ENCODE measurements at places on chromosomes 2 and 18.

DNA sequence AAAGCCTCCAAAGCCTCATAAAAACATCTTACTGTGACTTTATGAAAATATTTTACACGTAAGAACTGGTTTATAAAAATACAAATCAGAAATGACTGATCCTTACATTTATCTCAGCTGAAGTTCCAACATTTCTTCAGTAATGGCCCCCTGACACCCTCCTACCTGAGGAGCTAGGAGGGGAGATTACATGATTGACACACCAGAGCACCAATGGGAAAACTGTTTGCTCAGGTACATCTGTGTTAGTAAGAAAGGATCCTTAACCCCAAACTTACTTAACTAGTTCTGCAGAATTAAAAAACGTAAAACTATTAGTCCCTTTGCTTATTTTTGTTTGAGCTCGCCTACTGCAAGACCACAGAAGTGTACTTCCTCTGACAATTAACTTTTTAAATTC lies 27.0 kb downstream of the ENOSF1 start:
- no peak for DNase-seq

DNA sequence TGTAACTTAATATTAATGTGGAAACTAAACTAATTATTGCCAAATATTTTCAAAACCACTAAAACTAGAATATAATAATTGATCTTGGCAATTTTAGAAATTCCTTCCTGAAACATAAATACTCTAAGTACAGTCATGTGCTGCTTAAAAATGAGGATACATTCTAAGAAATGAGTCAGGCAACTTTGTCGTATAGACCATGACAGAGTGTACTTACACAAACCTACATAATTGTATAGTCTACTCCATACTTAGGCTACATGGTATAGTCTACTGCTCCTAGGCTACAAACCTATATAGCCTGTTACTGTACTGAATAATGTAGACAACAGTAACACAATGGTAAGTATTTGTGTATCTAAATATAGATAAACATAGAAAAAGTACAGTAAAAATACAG lies 27.6 kb downstream of the FEZ2 start:
- DNase-seq: no peak

GRCh38 chr2:73938718-73939352 lies 12.2 kb downstream of the DGUOK start:
- peak; percentile 48 for DNase-seq

DNA sequence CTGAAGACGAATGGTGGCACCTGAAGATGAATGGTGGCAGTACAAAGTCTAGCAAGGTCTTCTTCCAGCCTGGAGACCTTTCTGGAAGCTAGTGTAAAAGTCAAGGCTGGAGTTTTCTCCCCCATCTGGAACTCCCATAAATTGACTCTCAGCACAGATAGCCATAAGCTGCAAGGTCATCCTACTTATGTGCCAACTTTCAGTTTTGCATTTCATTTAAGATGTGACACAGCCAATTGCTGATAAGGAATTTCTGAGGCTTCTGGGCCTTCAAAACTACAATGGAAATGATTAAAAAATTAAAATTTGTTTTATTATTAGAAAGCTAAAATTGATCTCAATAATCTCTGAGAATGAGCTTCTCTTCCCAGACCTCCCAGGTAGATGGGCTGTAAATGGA lies 10.2 kb downstream of the XDH start:
- DNase-seq: no peak

- peak; percentile 53 for DNase-seq
Measured at GRCh38 chr18:41134426-41134825, 820.6 kb upstream of the PIK3C3 start.

GRCh38 chr2:60551240-60552077 lies 2.0 kb downstream of the BCL11A start:
- DNase-seq: no peak

GRCh38 chr2:102126169-102126568 lies 16.4 kb upstream of the IL1R1 start:
- DNase-seq: no peak

GRCh38 chr2:114170070-114170469 lies 272.4 kb upstream of the DPP10 start:
- no peak for DNase-seq

DNA sequence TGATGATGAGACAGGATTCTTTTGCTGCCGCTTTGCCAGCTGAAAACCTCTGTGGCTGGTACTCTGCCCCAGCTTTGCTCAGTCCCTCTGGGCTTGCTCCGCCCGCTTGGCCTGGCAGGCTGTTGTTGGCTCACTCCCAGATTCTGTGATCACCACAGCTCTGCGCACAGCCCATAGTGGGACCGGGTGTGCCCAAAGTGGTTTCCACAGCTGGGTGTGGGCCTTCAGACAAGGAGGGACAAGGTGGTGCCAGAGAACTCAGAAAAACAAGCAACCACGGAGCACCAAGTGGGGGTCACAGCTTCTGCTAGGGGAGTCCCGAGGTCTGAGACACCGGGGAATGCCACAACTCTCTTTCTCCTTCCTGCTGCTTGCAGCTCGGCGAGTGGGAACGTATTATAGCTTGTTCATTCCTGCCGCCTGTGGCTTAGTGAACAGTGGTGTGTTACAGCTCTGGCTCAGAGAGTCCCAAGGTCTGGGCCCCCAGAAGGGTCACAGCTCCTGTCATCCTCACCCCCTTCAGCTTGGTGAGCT lies 9.2 kb upstream of the KYNU start:
- peak; percentile 76 for DNase-seq

- peak; percentile 40 for DNase-seq
Measured at GRCh38 chr2:212892193-212892592, 259.2 kb downstream of the IKZF2 start.

DNA sequence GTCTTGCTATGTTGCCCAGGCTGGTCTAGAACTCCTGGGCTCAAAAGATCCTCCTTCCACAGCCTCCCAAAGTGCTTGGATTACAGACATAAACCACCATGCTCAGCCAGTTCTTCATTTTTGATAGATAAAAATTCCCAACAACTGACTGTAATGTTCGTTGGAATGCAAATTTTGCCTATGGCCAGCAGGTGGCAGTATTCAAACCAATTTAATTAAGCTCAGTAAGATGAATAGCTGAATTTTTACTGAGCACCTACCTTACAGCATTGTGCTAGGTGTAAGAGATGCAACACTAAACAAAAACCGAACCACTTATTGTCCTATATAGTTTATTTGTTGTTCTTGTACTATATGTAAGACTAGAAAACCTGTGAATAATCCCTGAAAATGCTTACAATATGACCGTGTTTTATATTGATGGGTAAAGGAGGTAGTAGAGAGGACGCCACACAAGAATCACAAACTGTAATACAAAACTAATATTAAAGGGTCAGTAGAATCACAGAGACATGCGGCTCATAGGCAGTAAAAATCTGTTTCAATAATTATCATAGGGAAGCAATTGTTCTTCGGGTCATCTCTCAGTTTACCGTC lies 8.2 kb upstream of the TMEM182 start:
- peak; percentile 46 for DNase-seq

GRCh38 chr2:72988726-72989273 lies 71.5 kb downstream of the EMX1 start:
- no peak for DNase-seq

DNA sequence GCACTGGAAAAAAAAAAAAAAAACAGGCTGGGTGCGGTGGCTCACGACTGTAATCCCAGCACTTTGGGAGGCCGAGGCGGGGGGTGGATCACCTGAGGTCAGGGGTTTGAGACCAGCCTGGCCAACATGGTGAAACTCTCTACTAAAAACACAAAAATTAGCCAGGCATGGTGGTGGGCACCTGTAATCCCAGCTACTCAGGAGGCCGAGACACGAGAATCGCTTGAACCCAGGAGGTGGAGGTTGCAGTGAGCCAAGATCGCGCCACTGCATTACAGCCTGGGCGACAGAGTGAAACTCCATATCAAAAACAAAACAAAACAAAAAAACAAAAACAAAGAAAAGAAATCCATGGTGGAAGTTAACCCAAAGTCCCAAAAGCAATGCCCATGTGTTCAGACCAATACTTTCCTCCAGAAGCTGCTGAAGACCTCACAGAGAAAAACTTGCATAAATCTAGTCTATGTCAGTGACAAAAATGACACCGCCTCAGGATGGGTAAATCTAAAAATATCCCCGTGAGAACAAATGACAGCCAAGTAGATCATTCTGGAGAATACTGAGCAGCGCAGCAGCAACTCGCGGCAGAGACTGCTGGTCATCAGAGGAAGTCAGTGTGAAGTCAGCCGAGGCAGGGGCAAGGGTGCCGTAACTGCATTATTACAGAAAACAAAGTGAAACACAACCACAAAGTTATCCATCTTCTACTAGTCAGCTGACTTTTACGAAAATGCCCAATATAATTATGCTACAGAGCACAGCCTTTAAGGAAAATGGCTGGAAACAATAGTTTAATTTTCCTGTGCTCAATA lies 41.0 kb downstream of the LPIN2 start:
- no peak for DNase-seq

DNA sequence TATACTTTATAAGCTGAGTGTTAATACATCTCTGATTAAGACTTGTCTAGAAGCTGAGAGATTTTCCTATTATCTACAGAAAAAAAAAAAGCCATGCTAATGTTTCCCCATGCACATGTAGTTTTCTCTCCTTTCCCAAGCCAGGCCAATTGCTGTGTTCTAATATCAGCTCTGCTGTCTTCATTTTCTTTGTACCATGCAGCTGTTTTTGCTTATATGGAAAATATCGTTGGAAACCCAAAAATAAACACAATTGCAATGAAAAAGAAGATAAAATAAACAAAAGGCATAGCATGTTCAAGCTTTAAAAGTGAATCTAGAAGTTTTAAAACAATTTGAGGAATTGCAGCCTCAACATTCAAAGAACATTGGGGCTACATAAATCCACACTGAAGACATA lies 817.4 kb upstream of the ACVR2A start:
- no peak for DNase-seq

DNA sequence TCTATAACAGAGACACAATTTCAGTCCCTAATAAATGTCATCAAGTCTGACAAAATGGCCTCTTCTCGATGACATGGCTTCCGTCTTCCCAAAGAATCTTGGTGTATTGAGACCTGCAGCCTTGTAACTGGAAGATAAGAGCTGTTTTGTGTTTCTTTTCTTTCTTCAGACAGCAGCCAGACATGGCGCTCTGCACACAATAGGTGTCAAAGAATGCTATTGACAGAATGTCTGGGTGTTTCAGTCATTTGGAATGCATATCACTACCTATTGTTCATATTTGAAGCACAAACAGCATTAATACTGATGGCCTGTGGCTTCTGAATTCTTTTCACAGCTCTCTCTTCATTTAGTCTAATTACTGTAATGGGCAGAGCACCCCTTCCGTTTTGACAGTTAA lies 344.8 kb downstream of the RPRM start:
- DNase-seq: no peak

DNA sequence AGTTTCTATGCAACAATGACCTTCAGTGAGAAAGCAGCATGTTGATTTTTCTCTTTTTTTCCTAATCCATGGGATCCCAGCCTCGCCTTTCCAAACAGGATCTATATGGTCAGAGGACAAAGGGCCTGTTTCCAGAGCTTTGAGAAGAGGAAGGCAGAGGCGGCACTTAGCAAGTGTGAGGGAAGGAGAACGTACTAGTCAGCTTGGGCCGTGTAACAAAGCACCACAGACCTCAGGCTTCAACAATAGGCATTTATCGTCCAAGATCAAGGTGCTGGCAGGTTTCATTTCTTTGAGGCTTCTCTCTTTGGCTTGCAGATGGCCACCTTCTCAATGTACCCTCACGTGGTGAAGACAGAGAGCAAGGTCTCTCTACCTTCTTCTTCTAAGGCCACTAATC lies 7.3 kb upstream of the KCNF1 start:
- no peak for DNase-seq

- DNase-seq: no peak
Measured at GRCh38 chr2:219612577-219613286, 14.7 kb upstream of the SLC4A3 start.

- no peak for DNase-seq
Measured at GRCh38 chr2:11502740-11503292, 31.0 kb upstream of the GREB1 start.

DNA sequence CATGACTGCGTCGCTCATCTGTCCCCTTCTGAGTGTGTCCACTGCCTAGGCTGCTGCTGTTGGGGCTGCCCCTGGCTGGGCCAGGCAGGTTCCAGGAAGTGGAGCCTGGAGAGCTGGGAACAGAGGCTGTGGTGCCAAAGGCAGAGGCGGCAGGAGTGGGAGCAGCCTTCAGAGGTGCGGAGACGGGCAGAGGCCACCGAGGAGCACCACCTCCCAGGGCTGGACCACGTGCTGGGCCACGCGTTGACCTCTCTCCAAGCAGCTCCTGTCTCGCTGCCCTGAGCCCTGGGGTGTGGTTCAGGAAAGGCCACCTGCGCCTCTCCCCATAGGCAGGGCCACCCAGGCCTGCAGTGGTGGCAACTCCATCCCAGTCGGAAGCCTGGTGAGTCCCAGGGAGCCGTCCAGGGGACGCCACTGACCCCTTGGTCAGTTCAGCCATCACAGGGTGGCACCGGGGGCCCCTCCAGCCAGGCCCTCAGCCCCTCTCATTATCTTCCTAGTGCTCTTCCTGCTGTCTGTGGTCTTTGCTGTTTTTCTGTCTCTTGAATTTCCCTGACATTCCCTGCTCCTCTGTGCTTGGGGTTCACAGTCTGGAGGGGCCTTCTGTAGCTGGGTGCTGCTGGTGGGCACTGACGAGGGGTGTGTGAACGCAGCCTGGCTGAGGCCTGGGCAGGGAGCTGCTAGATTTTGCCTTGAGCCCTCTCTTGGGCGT lies 122.8 kb upstream of the HS6ST1 start:
- DNase-seq: no peak

GRCh38 chr18:44779753-44780292 lies 99.1 kb downstream of the SETBP1 start:
- DNase-seq: no peak

DNA sequence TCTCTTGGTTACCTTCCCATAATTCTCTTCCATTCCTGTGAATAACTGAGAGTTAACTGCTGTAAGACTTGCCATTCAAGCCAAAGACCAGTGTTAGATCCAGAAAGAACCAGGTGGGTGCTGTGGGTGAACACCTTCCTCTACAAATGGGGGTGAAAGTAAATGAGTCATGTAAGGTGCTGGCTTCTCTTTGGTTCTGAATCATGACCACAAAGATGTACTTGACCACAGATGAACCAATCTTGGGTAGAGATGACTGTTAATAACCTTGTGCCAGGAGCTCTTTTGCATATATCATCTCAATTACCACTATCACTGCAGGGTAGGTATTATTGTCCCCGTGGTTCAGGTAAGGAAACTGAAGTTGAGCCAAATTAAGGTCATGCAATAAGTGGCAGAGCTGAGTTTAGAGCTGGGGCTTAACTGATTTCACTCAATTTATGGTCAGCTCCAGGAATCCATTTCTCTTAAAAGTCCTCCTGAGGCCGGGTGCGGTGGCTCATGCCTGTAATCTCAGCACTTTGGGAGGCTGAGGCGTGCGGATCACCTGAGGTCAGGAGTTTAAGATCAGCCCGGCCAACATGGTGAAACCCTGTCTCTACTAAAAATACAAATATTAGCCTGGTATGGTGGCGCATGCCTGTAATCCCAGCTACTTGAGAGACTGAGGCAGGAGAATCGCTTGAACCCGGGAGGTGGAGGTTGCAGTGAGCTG lies 244.9 kb upstream of the CXCR4 start:
- DNase-seq: no peak

- DNase-seq: no peak
Measured at GRCh38 chr2:169066897-169067296, 2.5 kb upstream of the DHRS9 start.
